Uterus (tissue), 4 donors: ENCODE measurements at places on chromosomes 11 and 22.

GRCh38 chr11:75793966-75794365 is 21.0 kb upstream of the UVRAG start:
- DNase-seq = no peak

GRCh38 chr22:39233710-39234471 is 10.9 kb downstream of the PDGFB start:
- no peak for DNase-seq

DNA sequence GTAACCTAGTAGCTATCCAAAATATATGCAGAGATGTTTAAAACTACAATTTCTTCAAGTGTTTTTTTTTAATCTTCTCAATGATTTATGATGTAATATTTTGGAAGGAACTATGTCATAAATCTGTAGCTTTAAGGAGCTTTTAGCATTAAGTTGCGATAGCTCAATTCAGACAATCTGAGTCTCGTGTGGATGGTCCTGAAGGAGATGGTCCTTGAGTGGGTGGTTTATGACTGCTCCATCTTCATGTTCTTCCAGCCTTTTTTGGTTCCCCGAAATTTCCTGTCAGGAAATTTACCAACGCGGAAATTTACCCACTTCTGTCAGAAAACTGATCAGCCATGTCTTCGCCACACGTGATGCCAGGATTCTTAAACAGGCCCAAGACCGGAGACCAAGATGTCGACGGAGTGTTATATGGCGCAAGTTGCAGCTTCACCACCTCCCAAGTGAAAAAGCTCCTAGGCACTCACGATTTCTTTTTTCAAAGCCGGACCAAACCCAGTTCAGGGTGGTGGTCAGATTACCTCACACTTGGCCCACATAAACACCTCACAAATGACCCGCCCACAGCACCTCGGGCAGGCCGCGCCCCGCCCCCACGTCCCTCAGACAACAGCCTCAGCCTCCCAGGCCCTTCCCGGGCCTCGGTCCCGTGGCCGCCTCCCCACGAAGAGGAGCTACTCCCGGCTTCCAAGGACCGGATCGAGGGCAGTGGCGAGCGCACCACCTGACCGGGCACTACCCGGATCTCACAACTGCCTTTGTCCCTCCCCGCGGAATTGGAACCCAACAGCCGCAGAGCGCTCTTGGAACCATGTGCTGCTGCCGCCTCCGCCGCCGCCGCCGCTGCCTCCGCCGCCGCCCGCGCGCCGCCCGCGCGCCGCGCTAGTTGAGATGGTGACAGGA is at the start of gene MORC2:
TSS of gene MORC2 (minus strand) at position 760 of the 909 bp plus-strand sequence. CDS start 885 bp downstream, outside the sequence.
- DNase-seq = peak; percentile 60

GRCh38 chr11:90133560-90134477 is 644 bp upstream of the NAALAD2 start:
- DNase-seq = no peak
